ENCODE measurements at places on chromosomes 16 and 17.

- no peak for DNase-seq
Observed at GRCh38 chr17:82226809-82227628, 1.8 kb upstream of the SLC16A3 start.

DNA sequence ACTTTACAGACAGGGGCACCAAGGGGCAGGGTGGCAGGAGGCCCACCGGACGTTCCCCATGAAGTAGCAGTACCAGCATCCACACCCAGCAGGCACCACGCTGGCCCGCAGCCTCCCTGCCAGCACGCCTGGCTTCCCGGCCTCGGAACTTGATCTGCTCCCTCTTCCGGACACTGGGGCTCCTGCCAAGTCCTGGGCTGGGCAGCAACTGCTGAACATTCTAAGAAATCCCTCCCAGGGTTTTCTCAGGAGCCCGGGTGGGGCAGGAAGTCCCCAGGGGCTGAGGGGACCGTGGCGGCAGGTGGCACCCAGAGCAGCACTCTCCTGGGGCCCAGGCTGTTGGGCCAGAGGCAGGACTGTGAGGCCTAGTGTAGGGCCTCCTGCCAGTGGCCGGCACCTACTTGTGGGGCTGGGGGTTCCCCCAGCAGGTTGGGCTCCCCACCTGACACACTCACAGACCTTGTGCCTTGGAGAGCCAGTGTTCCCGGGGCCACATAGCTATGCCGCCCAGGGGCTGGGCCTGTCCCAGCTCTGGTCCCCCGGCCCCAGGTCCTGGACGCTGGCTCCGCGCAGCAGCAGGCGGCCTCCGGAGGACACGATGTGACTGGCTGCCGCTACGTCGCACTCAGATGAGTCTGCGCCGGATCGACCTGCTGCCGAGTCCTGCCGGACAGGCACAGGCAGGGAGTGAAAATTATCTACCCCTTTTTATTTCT is 86.2 kb upstream of the CBX4 start:
- DNase-seq = no peak

DNA sequence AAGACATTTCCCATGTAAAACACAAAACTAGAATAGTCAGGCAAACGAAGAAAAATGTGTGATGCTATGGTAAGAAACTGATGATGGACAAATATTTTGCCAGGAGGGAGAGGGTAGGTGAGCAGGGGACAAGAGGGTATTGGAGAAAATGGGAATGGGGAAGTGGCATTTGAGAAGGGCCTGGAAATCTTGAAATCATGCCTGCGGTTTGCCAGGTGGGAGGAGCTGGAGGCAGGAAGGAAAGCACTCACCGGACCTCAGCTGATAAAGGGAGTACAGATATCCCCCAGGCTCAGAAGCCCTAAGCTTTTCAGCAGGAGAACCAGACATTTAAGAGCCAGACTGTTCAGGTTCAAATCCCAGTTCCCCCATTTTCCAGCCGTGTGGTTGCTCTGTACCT is 103.6 kb downstream of the GSG1L start:
- no peak for DNase-seq

GRCh38 chr17:32912218-32912897 is 15.6 kb upstream of the TMEM98 start:
- no peak for DNase-seq

DNA sequence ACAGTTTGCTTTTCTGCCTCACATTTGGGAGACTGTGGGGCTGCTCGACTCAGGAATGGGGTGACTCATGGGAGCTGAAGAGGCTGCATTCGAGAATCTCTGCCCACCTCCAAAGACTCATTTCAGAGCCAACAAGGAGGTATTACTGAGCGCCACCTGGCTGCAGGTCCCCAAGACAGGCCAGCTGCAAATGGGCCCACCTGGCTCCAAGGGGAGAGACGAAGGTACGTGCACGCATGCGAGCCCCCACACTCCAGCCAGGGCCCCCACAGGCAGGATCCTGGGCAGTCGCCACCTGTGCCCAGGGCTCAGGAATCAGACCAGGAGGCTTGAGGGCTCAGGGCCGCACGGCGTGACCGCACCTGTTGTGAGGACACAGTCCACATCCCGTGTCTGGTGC is 6.0 kb downstream of the HAGHL start:
- DNase-seq = no peak

Data from activated naive CD4-positive, alpha-beta T cell (primary cell).